ENCODE measurements at places on chromosomes 16 and 17. TPM values are rescaled to one million over a fixed set of nuclear protein-coding genes. Genes with fewer than 3 reads are reported as not detected.
A peak's percentile ranks its signal among the peaks of the same experiment; 100 is the strongest.

DNA sequence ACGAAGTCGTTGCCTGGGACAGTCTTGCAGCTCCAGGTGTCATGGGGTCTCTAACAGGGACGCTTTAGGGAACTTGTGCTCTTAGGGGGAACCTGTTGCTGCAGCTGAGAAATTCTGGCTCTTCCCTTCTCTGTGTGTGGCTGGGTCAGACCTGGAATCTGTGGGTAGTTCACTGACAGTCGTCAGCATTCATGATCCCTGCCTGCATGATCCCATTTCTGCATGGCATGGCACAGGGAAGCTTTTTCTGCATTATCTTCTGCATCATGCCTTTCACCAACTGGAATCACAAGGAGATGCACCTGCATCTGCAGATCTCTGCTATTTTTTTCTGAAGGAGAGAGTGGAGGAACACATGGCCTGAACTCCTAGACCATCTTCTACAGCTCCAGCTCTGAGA lies 85.6 kb downstream of the SOX9 start:
- no peaks in the 10 kb centered on the region for H3K4me1 ChIP-seq
- H3K36me3 ChIP-seq: no peaks in the 10 kb centered on the region
- no peak overlapping the region for H3K27ac ChIP-seq
- H3K4me3 ChIP-seq: no peak overlapping the region
- H3K27me3 ChIP-seq: peaks cover 8% of the 10 kb centered on the region

DNA sequence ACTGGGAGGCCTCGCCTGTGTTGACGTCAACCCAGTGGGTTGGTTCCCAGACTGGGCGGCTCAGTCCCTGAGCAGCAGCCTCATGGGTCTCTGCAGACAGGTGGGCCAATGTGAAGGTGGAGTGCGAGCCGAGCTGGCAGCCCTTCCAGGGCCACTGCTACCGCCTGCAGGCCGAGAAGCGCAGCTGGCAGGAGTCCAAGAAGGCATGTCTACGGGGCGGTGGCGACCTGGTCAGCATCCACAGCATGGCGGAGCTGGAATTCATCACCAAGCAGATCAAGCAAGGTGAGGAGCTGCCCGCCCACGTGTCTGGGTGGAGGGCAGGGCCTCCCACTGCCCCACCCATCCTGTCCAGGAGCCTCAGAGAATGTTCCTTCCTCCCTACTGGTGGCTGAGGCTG lies 44.1 kb downstream of the MRC2 start:
- H3K27me3 ChIP-seq: no peaks in the 10 kb centered on the region
- H3K27ac ChIP-seq: no peak overlapping the region
- peaks cover 45% of the 10 kb centered on the region for H3K36me3 ChIP-seq
- DNase-seq: peak; percentile 55
- H3K4me1 ChIP-seq: no peaks in the 10 kb centered on the region

DNA sequence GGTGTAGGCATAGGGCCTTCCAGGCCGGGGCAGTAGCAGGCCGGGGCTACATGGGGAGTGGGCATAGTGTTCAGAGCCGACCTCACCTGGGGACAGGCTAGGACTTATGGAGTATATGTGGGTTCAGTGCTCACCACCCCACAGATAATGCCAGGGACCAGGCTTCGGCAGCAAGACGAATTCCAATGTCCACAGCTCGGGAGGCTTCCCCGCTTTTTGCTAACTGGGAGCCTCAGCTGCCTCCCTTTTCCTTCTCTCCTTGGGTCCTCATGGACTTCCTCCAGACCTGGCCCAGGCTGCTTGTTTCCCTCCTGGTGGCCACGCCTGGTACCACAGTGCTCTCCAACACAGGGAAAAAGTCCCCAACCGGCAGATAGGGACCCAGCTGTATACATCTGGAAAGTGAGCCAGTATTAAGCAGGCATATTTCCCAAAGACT lies 20.1 kb upstream of the SLC46A1 start:
- DNase-seq: no peak
- H3K27ac ChIP-seq: no peak overlapping the region
- H3K4me1 ChIP-seq: no peaks in the 10 kb centered on the region
- no peaks in the 10 kb centered on the region for H3K27me3 ChIP-seq

- DNase-seq: no peak
- H3K27me3 ChIP-seq: no peaks in the 10 kb centered on the region
- peaks cover 78% of the 10 kb centered on the region for H3K4me1 ChIP-seq
- H3K4me3 ChIP-seq: peak overlapping the region; percentile 71
- H3K36me3 ChIP-seq: no peaks in the 10 kb centered on the region
- peak overlapping the region; percentile 90 for H3K27ac ChIP-seq
Measured at GRCh38 chr17:78737332-78737731, 44.7 kb downstream of the CYTH1 start.

GRCh38 chr17:75152922-75153779 lies 1.2 kb downstream of the JPT1 start:
- DNase-seq: no peak
- no peaks in the 10 kb centered on the region for H3K27me3 ChIP-seq
- H3K4me1 ChIP-seq: peaks cover 22% of the 10 kb centered on the region
- H3K4me3 ChIP-seq: peak overlapping the region; percentile 86
- peaks cover 2% of the 10 kb centered on the region for H3K36me3 ChIP-seq
- H3K27ac ChIP-seq: peak overlapping the region; percentile 90

DNA sequence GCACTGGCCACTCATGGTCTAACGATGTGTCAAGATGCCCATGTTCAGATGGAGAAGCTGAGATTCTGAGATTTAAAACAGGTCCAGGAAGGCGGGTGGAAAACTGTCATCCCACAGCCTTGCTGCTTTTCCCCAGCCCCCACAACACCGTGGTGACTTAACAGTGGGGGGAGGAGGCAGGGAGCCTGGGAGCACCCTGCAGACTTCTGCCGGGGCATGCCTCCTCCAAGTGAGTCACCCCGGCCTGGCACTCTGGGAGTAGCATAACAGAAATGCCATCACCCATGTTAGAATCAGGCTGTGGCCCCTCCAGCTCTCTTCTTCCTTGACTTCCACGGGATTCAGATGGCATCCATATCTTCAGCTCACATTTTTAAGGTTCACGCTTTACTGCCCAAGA lies 164.8 kb downstream of the CBLN1 start:
- no peak overlapping the region for H3K27ac ChIP-seq
- H3K4me3 ChIP-seq: no peak overlapping the region
- DNase-seq: no peak

GRCh38 chr16:63774302-63774701 lies 1347.6 kb downstream of the CDH11 start:
- no peak overlapping the region for H3K4me3 ChIP-seq
- no peaks in the 10 kb centered on the region for H3K36me3 ChIP-seq
- no peaks in the 10 kb centered on the region for H3K27me3 ChIP-seq
- H3K27ac ChIP-seq: no peak overlapping the region
- DNase-seq: no peak
- no peaks in the 10 kb centered on the region for H3K4me1 ChIP-seq

DNA sequence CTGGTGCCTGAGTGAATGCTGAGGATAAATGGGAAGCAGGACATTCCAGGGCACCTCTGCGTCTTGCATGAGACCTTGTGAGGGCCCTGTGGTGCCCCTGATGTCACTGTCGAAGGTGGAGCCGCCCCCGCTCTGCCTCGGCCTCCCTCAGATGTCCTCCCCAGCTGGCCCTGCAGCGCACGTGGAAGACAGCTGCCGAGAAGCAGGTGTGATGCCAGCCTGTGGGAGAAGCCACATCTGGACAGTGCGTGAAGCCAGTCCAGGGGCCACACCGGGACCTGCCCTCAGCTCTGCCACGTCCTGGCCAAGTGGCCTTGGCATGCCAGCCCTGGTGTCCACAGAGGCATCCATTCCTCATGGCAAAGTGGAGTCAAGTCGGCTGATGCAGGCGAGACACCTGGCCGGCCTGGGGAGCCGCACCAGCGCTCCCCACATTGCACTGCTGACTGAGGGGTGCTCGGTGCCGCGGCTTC lies 21.6 kb upstream of the METRNL start:
- no peak for DNase-seq
- H3K4me3 ChIP-seq: no peak overlapping the region
- peaks cover 20% of the 10 kb centered on the region for H3K4me1 ChIP-seq
- no peaks in the 10 kb centered on the region for H3K27me3 ChIP-seq
- no peaks in the 10 kb centered on the region for H3K36me3 ChIP-seq
- no peak overlapping the region for H3K27ac ChIP-seq

HSD11B2 gene
- 2.9 TPM for total RNA-seq

AOC3 gene
- 160 TPM for total RNA-seq

CETP gene
- 1.1 TPM for total RNA-seq

HS3ST3B1 gene
- total RNA-seq: 3.4 TPM

GUCY2D gene
- total RNA-seq: 3.1 TPM

EFCAB13 gene
- 13.0 TPM for total RNA-seq

DBNDD1 gene
- total RNA-seq: 4.2 TPM

BRCA1 gene
- 7.4 TPM for total RNA-seq

RASD1 gene
- 24.6 TPM for total RNA-seq

Measured in lower lobe of right lung (tissue), 2 donors.